MV-4-11 (cell line): ENCODE measurements at places on chromosomes 13 and 19.

DNA sequence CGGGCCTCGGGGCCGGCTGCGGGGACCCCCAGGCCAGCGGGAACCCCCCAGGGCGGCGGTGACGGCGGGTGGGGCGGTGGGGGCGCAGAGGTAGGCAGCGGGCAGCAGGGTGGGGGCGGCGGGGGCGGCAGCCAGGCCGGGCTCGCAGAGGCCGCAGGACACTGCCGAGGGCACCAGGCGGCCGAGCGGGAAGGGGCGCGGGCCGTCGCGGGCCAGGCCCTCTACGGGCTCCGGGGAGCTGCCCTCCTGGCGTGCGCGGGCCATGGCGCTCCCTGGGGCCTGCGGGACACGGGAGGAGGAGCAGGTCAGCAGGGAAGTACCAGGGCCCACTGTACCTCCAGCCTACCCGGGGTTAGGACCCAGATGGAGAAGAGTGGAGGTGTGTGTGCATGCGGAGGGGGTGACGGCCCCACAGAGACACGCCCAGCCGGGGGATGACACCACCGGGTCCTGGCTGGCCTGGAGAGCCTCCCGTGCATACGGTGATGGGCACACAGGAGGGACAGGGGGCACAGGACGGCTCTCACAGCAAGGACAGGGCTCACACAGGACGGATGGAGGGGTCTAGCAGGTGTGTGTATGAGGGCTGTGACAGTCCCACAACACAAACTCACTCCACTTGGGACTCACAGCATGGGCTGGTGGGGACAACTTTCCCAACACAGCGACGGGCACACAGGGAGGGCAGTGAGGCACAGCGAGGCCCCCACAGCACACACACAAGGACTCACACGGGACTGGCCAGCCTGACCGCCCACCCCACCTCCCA, 2.6 kb downstream of the BBC3 start:
- DNase-seq: peak; percentile 31

DNA sequence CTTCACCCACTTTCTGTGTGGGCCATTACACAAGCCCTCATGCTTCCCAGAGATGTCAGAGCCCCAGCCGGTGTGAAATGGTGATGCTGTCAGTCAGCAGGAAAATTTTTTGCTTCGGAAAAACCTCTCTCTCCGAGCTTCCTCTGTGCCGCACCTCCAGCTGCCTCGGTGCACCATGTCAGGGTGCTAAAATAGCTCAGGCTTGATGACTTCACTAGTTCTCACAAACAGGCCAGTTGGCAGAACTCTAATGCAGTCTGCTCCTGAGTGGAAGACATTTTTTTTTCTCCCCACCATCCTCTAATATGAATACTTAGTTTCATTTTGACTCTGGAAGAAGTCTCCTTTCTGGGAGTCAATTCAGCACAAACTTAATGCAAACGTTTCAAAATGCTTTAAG, 71.3 kb downstream of the KLF12 start:
- peak; percentile 32 for DNase-seq

GRCh38 chr13:86945584-86945983, 725.6 kb upstream of the SLITRK5 start:
- DNase-seq: no peak

DNA sequence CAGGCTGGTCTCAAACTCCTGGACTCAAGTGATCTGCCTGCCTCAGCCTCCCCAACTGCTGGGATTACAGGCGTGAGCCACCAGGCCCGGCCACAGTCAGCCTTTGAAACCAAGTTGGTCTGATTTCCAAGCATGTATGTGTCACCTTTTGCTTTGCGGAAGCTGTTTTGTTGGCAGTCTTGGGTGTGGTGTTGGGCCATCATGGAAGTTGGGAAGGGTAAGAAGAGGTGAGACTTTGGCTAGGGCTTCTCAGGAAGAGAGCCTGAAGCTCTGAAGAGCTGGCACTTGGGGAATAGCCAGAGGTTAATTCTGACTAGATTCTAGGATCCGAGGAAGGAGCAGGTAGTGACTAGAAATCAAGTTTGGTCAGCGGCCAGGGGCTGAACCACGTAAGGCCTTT, 2.8 kb downstream of the RSPH6A start:
- no peak for DNase-seq

GRCh38 chr19:41691268-41691970, 3.3 kb upstream of the CEACAM7 start:
- DNase-seq: peak; percentile 32

DNA sequence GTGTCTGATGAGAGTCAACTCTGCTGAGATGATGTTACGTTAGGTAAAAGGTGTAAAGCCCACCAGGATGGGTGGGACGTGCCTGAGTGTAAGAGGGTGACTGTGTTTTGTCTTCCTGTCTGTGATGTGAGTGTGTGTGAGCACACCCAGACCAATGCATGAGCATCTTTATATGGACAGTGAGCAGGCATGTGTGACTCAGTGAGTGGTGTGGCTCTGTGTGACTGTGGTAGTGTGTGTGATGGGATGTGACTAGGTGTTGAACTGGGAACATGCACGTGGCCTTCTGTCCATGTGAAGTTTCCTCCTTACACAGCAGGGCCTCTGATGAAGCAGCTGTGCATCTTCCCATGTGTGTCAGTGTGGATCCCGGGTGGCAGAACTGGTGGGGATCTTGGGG, 17.8 kb upstream of the LGALS16 start:
- DNase-seq: no peak

DNA sequence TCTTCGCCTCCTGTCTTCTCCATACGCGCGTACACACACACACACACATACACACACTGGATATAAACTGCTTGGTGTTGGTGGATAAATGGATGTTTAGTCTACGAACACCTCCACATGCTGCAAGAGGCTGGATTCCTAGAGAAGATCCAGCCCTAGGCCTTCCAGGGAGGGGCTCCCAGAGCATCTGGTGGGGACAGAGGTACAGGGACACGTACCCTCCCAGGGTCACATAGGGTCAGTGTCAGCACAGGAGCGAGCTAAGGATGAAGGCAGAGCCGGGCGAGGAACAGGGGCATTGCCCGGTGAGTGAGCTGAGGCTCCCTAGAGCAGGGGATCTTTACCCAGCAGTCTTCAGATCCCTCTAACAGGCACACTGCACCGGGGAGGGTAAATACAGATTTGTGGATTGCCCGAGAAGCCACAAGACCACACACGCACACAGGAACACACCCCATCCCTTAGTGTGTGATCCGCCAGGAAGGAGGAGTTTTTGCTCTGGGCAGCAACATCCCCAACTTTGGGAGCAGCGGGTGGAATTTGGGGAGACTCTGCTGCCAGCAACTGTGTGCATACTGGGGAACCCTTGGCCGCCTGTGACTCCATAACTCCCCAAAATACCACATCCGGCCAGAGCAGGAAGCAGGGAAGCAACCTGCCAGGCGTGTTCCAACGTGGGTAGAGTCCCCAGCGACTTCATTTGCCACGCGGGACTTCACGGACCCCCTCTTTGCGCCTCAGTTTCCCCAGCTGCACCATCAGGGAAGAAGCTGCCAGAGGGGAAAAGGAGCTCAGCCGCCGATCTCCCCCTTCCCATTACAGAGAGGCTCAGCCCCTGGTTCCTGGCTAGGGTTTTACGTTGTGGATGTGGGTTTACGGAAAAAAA, 5.8 kb upstream of the TLE2 start:
- DNase-seq: peak; percentile 78

GRCh38 chr13:20514866-20515265, 10.8 kb downstream of the CRYL1 start:
- DNase-seq: no peak

DNA sequence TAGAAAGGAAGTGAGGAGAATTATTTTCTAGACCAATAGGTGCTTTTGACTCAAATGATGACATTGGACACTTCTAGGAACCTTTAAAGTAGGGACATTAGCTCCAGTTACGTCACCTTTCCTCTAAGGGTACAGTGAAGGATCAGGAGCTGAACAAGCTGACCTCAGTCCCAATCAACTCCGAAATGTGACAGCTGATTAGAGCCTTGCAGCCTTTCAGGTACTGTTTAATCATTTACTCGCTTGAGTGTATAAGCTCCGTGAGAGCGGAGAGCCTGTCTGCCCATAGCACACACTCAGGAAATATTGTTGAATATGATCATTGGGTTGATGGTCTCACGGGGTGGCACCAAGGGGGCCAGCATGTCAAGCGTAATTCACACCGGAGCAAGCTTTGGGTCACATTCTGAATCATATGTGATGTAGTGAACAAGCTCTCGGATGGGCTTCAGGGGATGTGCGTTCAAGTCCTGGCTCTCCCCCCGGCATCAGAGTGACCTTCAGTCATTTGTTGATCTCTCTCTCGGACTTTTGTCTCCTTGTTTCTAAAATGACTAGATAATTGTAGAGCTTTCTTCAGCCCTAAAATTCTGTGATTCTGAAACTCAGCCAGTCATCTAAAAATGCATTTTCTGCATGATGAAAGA, 141.9 kb downstream of the ZIC5 start:
- DNase-seq: no peak

DNA sequence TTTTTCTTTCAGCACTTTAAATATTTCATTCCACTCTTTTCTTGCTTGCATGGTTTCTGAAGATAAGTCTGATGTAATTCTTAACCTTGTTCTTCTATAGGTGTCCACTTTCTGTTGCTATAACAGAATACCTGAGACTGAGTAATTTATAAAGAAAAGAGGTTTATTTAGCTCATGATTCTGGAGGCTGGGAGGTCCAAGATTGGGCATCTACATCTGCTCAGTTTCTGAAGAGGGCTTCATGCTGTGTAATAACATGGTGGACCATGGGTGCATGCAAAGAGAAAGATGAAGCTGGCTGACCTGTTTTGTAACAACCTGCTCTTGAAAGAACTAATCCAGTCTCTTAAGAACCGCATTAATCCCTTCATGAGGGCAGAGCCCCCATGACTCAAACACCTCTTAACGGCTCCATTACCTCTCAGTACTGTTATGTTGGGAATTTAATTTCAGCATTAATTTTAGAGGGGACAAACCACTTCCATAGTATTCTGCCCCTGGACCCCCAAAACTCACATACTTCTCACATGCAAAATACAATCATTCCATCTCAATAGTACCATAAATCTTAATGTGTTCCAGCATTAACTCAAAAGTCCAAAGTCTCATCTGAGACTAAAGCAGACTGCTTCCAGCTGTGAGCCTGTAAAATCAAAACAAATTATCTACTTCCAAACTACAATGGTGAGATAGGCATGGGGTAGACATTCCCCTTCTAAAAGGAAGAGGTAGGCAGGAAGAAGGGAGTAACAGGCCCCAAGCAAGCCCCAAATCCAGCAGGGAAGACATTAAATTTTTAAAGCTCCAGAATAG, 9.6 kb upstream of the FGF9 start:
- DNase-seq: no peak

- DNase-seq: no peak
Measured at GRCh38 chr19:6239401-6239844, 40.4 kb downstream of the MLLT1 start.

- no peak for DNase-seq
Measured at GRCh38 chr13:27928805-27929753, 9.3 kb downstream of the PDX1 start.

GRCh38 chr13:106721599-106721998, 153.7 kb upstream of the ARGLU1 start:
- no peak for DNase-seq

- DNase-seq: no peak
Measured at GRCh38 chr13:25971459-25972145, 80.2 kb downstream of the SHISA2 start.

GRCh38 chr13:113900646-113901045, 36.8 kb upstream of the GAS6 start:
- no peak for DNase-seq

- no peak for DNase-seq
Measured at GRCh38 chr13:47846886-47847285, 154.2 kb downstream of the SUCLA2 start.

DNA sequence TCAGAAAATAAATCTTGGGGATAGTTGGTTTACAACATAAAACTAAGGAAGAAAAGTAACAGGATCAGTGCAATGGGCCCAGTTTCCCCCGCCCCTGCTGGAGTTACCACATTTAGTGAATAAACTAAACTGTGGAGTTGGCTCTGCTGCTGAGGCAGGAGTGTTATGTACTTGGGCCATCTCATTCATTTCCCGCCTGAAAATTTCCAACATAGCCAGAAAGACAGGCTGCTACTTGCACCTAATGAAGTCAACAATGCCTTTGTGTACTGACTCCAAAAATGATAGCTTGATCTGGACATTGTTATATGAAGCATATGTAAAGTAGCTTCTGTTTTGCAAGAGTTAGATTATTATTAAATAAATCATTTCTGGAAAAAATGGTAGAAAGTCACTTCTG, 7.9 kb upstream of the RNASEH2B start:
- no peak for DNase-seq

DNA sequence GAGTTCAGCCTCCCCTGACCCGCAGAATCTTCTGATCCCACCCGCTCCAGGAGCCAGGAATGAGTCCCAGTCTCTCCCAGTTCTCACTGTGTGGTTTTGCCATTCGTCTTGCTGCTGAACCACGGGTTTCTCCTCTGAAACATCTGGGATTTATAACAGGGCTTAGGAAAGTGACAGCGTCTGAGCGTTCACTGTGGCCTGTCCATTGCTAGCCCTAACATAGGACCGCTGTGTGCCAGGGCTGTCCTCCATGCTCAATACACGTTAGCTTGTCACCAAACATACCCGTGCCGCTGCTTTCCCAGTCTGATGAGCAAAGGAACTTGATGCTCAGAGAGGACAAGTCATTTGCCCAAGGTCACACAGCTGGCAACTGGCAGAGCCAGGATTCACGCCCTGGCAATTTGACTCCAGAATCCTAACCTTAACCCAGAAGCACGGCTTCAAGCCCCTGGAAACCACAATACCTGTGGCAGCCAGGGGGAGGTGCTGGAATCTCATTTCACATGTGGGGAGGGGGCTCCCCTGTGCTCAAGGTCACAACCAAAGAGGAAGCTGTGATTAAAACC, 1.1 kb upstream of the APOE start:
- DNase-seq: peak; percentile 32

DNA sequence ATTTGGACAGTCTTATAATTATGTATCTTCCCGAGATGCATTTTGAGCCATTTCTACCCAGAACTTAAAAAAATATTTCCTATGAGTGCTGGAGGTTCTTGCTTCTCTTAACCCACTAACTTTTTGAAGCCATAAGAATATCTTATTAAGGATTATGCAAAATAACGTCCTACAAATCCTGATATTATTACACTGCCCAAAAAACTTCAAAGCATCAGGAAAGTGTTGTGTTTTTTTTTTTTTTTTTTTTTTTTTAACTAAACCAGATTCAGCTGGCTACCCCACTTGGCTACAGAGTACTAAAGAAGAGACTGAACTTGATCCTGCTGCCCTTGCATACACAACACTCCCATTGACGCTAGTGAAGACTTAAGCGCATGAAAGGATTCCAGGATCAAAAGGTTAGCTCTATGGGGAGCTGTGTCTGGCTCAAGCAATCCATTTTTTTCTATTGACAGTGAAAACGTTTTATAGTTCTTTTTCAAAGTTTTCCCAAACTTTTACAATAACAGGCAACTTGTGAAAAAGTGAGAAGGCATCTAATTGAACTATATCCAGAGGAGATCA, 141.4 kb downstream of the KCNRG start:
- DNase-seq: no peak

GRCh38 chr13:65932587-65933239, 1297.4 kb downstream of the PCDH9 start:
- DNase-seq: no peak

DNA sequence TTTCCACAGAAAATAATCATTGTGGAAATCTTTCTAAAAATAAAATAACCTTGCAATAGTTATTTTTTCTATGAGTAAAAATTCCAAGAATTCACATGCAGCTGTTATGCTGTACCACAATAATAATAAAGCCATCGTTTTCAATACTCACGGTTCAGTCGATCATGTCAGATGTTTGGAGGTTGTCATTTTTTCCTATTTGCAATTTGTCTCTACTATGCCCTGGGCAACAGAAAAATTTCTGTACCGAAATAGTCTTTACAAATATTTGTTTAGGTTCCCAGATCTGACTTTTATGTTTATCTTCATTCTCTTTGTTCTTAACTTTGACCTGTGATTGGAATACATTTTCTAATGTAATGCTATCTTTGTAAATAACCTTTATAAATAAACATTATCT, 79.7 kb downstream of the ESD start:
- DNase-seq: no peak
